ENCODE measurements at places on chromosomes 2 and 18.

GRCh38 chr18:424668-425067, 75.8 kb downstream of the COLEC12 start:
- no peak for DNase-seq

GRCh38 chr2:174535757-174536703, 49.2 kb upstream of the GPR155 start:
- no peak for DNase-seq

- no peak for DNase-seq
Measured at GRCh38 chr2:168660870-168661862, 141.3 kb upstream of the NOSTRIN start.

GRCh38 chr18:36547544-36547943, 250.0 kb downstream of the FHOD3 start:
- DNase-seq = no peak

DNA sequence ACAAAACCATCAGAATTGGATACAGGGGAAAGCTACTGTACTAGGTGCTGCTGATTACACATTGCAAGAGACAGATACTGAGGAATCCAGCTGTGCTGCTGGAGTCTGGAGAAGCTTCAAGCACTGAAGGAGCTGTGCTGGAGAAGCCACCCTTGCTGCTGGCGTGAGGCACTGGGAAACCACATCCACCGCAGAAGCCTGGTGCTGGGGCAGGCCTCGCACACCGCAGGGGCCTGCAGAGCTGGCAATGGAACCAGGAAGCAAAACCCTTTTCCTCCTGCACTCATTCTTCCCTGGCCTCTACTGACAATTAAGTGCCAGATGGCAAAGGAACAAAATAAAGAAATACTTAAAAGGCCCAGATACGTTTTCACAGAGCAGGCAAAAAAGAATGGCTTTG, 94.4 kb upstream of the MSH6 start:
- no peak for DNase-seq

GRCh38 chr2:27685577-27685976, 21.9 kb downstream of the SLC4A1AP start:
- DNase-seq = no peak

- DNase-seq = no peak
Measured at GRCh38 chr2:46801731-46802664, 113.6 kb downstream of the MCFD2 start.

DNA sequence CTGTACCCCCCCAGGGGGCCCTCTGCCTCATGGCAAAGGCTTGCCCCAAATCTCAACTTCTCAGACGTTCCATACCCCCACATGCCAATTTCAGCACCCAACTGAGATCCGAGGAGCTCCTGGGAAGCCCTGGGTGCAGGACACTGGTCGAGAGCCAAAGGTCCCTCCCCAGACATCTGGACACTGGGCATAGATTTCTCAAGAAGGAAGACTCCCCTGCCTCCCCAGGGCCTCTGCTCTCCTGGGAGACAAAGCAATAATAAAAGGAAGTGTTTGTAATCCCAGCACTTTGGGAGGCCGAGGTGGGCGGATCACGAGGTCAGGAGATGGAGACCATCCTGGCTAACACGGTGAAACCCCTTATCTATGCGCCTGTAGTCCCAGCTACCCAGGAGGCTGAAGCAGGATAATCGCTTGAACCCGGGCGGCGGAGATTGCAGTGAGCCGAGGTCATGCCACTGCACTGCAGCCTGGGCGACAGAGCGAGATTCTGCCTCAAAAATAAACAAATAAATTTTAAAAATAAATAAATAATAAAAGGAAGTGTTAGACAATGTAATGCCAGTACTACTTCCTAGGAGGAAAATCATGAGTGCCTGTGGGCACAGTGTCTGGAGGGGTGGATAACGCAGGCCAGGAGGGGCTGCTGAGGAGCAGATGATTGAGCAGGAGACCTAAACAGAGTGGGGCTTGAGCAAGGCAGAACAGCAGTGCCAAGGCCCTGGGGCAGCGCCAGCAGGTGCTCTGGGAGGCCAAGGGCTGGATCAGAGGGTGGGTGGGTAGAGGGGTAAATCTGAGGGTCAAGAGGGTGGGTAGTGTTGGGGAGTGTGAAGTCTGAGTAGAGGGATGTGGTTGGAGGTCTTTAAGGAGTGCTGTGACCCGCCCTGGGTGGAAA, 4.0 kb downstream of the ALPP start:
- DNase-seq = no peak

Measured in SHP77 (cell line).